HT1080 (cell line): ENCODE measurements at places on chromosomes 11 and 22.
A peak's percentile ranks its signal among the peaks of the same experiment; 100 is the strongest.

- no peak for DNase-seq
Observed at GRCh38 chr11:8268530-8269400, 5.1 kb upstream of the LMO1 start.

GRCh38 chr22:36238373-36239149, 766 bp downstream of the APOL2 start:
- no peak for DNase-seq

GRCh38 chr11:14300661-14301304, 58.2 kb downstream of the RRAS2 start:
- DNase-seq = peak; percentile 75

DNA sequence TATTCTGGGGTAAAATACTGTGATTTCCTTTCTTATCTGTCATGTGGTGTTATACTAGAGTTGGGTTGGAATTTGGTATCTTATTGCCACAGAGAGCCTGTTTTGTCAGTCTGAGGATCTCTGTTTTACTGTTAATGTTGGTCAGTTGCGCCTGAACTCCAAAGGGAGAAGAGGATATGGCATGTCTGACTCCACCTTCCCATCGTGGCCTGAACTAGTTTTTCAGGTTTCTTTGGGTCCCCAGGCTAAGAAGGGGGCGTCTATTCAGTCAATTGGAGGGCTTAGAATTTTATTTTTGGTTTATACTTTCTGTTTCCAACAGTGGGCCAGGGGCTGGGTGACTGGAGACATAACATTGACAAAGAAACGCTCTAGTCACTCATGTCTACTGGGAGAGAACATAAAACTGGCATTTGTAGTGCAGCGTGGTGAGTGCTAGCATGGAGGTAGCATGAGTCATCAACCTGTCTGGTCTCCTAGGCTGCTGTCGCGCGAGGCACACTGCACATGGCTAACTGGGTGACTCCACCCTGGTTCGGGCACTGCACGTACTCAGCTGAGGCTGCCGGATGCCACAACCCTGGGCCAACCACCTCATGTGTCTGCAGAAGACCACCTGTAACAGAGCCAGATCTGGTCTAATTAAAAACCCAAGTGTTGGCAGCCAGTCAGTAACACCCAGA, 120.1 kb upstream of the OR9Q1 start:
- DNase-seq = peak; percentile 67

DNA sequence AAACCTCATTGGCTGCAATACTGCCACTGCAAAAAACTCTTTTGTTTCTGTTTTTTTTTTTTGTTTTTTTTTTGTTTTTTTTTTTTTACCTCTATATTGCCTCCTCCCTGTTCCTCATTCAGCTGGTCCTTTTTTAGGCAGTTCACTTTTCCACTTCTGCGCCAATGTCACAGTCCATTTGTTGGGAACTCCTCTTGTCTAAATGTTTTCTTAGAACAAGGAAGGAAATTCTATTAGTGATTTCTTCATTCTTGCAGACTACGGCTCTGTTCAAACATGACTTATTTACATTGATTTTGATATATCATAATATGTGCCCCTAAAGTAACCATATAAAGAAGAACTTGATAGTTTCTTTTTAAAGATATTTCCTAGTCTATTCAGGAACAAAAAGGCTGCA, 2.9 kb downstream of the FAM118B start:
- no peak for DNase-seq

DNA sequence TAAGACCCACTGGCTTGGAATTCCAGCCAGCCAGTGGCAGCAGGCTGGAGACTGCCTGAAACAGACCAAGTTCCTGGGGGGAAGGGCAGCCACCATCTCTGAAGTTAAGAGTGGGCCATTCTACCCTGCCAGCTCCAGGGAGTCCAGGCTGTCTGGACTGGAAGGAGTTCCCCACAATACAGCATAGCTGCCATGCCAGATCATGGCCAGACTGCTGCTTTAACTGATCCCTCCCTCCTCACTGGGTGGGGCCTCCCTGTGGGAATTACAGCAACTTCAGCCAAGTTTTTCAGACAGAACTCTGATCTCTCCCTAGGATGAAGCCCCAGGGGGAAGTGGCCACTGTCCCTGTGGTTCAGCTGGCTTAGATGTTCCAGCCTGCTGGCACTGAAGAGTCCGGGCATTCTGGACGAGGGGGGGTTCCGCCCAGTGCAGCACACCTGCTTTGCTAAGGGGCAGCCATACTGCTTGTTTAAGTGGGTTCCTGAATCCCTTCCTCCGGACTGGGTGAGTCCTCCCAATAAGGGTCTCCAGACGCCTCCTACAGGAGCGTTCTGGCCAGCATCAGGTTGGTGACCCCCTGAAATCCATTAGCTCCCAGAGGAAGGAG, 455.4 kb downstream of the DLG2 start:
- DNase-seq = no peak

GRCh38 chr11:113174882-113175281, 139.5 kb upstream of the TTC12 start:
- no peak for DNase-seq

GRCh38 chr11:5071799-5072198, 2.4 kb downstream of the OR52E1 start:
- peak; percentile 21 for DNase-seq

- peak; percentile 1 for DNase-seq
Observed at GRCh38 chr11:88178191-88178590, 2.9 kb upstream of the RAB38 start.

- peak; percentile 95 for DNase-seq
Observed at GRCh38 chr11:3057069-3057963, at the start of gene CARS1. CARS1 (minus strand) TSS chr11:3057423; CDS start chr11:3057367, 56 bp downstream.

DNA sequence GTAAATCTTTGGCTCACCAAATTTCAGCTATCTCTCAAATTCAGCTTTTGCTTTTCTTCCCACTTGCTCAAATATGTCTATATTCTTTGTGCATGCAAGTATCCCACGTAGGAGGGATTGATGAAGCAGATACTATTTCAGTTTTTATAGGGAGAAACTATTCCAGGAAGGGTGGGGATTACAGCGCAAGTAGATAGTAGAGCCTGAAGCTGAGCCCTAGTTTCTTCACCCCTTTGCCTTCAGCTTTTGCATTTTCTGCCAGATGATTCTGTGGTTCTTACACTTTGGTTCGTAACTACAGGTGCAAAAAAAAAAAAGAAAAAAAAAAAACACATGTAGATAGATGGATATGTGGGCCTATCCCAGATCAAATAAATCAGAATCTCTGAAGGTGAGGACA, 3.1 kb upstream of the ACP2 start:
- DNase-seq = no peak

DNA sequence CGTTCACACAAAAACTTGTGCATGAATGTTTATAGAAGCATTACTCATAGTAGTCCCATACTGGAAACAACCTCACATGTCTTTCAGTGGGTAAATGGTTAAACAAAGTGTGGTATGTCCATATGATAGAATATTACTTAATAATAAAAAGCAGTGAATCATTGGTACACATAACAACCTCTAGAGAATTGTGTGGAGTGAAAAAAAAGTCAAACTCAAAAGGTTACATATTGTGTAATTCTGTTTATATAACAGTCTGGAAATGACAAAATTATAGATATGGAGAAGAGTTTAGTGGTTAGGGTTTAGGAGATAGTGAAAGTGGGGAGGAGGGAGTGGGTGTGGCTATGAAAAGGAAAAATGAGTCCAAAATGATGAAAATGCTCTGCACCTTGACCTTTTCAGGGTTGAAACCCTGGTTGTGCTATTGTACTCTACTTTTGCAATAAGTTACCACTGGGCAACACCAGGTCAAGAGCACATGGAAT, 243.4 kb upstream of the DDI1 start:
- DNase-seq = peak; percentile 4

DNA sequence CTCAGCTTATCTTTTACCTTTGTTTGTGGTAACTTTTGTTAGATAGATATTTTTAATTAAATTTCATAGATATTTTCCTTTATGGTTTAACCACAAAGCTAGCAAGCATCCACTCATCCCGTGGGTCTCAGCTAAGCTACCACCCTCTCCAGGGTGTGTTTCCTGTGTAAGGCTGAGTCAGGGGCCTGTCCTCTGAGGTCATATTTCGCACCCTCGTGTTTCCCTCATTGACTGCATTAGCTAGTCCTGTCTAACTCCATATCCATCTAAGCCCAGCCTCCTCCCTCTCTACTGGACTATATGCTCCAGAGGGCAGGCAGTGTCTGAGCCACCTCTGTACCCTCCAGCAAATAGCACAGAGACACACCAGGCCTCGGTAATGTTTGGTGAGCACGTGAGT, 16.7 kb downstream of the XRRA1 start:
- DNase-seq = peak; percentile 92

- DNase-seq = peak; percentile 12
Observed at GRCh38 chr11:69301081-69301454, 7.1 kb downstream of the MYEOV start.

DNA sequence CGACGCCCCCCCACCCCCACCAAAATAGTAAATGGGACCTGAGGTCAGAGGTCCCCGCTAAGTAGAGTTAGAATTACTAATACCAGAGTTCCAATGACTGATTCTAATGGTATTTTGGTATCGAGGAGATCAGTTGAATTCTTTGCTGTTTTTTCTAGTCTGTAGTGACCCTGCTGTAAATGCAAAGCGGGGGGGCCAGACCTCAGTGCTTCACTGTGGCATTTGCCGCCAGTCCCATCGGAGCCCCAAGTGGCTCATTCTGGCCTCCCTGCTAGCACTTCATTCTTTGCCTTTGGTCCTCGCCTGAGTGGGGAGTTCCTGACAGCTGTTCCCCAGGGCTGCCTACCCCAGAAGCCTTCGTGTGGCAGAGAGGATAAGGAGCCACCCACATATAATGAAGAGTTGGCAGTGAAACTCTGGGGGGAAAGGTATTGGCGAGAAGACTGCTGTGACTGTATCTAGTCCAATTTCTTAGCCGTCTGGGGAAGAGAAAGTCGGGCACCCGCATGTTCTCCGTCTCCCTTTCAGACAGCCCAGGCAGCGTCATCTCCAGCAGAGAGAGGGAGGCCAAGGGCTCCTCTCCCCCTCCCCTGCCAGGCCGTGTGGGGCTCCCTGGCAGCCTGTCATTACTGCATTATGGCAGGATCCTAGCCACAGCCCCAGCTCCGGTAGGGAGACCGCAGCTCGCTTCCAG, 19.4 kb upstream of the CABP7 start:
- DNase-seq = no peak

- peak; percentile 19 for DNase-seq
Observed at GRCh38 chr11:124482362-124483147, 37.1 kb upstream of the OR8B8 start.

DNA sequence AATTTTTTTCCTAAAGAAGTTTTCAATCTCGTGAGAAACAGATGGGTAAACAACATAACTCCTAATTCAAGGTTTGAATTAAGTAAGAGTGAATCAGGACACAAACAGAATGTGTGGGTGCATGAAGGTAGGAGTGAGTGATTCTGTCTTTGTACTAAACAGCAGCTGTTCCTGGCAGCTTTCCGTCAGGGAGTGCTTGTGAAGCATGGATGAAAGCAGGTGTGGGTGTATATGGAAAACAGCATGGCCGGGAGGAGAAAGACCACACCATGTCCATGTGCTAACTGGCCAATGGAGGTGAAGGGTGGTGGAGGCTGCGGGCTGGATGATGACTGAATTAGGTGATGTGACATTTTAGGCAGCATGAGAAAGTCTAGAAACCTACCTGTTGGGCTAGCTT, 49.6 kb downstream of the BARX2 start:
- DNase-seq = no peak

DNA sequence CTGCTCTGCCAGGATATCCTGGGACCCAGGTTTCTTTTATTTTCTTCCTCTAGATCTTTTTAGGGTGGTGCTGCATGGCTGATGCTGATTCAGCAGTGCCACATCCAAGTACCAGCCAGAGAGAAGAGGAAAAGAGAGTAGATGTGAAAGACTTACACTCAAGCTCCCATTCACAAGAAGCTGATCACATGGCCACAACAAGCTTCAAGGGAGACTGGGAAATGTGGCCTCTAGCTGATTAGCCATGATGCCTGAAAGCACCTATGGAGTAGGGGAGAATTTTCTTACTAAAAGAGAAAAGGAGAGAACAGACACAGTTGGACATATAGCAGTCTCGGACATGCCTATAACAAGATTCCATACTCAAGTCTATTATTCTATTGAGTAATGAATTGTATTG, 34.4 kb upstream of the FJX1 start:
- no peak for DNase-seq

- no peak for DNase-seq
Observed at GRCh38 chr22:45459235-45459634, 43.4 kb upstream of the FBLN1 start.

- no peak for DNase-seq
Observed at GRCh38 chr11:17655682-17656081, 63.7 kb upstream of the MYOD1 start.

GRCh38 chr11:102833731-102834130, 9.7 kb downstream of the MMP3 start:
- no peak for DNase-seq

DNA sequence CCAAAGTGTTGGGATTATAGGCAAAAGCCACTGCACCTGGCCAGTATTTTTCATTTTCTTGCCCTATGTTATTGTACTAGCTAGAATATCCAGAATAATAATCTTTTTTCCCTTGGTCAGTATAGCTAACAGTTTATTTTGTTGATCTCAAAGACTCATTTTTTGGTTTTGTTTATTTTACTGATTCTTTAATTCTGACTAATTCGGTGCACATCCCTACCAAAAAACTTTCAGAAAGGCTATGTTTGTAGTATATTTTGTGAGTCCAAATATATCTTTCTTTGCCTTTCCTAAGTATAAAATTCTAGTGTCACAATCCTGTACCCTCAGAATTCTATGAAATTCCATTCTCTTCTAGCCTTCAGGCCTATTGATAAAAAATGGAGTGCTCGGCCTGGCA, 84.3 kb downstream of the PHF21A start:
- no peak for DNase-seq

DNA sequence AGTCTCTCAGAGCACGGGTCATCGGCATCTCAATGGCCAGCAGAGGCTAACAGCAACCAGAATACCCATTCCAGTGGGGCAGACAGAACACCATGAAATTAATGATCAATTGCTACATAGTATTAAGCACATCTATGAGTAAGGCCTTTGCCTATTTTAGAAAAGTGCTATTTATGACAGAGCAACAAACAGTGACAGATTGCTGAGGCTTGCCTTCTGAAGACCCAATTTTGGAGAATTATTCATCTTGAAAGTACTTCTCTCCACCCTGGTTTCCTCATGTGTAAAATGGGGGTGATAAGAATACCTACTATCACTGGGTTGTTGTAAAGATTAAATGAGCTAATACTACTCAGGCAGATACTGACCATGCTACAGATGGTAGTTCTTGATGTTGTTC, 232.7 kb downstream of the TENM4 start:
- no peak for DNase-seq

- no peak for DNase-seq
Observed at GRCh38 chr11:61737131-61737530, 15.3 kb upstream of the MYRF start.

DNA sequence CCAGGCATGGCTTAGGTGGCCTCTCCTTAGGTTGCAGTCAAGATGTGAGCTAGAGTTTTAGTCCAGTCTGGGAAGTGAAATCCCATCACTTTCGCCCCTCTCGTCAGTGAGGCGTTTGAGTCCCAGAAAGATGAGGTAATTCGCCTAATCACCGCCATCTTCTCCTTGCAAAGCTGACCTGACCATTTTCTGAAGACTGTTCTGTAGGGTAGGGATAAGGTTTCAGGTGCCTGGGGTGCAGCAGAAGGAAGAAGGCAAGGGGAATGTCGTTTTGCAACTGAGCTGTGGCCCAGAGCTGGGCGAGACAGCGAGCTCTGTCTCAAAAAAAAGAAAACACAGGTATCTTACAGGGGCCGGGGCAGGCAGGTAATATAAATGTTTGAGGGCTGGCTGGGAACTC, 61.7 kb upstream of the CECR2 start:
- DNase-seq = no peak
